ENCODE measurements at places on chromosomes 6 and 20.

DNA sequence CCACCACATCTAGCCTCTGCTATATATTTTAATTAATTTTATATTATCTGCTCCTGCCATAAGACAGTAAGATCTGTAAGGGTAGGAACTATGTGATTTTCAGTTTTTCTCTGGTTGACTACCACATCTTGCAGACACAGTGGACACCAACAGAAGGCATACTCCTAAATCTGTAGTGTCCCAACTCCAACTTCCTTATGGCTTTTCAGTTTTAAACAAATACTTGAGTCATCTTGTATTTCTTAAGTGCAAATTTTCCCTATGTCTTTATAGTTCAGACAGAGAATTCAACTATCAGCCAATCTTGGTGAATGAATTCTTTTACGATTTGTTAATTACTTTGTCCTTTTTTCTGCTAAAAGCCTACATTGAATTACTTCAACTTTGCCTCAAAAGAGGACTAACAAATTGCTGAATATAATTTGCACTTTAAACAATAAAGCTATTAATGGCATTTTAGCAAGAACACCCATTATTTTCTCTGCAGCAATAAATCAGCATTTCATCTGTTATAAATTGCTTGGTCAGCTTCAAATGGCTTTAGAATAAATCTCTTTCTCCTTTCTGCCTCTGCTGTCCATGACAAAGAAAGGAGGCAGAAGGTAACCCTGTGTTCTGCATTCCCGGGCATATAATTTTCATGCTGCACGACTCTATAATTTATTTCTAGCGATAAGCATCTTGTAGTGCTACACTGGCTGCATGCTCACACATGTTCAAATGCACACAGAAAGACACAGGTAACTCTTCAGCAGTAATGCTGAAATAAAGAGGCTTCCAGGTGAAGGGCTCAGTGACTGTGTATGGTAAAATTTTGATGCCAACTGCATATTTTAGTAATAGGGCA lies 144.8 kb downstream of the BACH2 start:
- no peak for DNase-seq

GRCh38 chr6:148223424-148223842 lies 119.2 kb upstream of the SASH1 start:
- DNase-seq = no peak

DNA sequence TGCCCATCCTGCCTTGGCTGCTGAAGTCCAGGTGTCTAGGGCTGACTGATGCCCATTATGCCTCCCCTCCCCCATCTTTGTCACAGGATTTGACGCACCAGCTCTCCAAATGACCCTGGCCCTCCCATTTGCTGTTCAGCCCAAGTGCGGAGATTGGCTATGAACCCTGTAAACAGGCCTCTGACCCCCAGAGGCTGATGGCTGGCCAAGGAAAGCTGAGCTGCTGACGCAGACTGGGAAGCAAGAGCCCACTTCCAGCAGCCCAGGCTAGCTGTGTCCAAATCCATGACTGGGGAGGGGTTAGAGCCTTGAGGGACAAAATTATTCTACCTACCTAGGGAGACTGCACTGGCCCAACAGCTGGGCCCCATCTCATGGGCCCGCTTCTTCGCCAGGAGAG lies 797 bp upstream of the GNRH2 start:
- DNase-seq = no peak

GRCh38 chr6:6781873-6782227 lies 193.3 kb downstream of the LY86 start:
- DNase-seq = no peak

GRCh38 chr20:13286607-13287006 lies 65.5 kb downstream of the ISM1 start:
- no peak for DNase-seq

- DNase-seq = no peak
Measured at GRCh38 chr6:71913444-71914234, 27.3 kb downstream of the RIMS1 start.

DNA sequence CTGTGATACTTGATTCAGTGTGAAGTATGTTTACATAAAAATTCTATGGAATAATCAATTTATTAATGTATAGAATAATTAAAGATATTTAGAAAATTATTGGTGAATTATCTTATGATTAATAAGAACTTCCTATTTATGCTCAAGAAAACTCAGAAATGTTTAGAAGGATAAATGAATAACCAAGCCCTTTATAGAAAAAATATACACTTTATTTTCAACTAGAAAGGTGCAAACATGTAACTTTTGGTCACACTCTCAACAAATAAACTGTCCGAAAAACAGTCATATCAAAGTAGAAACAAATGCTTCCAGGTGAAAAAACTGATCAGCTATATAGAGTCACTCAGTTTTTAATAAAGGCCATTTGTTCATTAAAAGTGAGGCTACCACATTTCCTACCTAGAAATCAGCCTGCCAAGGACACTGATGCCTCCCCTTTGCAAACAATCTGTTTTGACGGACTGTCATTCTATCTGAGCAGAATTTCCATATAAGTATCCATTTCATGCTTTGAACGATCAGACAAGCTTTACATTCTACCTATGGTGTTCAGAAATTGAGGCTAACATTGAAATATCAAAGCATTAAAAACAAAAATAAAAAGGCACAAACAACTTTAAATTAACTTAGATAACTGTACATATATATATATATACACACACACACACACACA lies 3.0 kb downstream of the CCN2 start:
- no peak for DNase-seq

- peak; percentile 87 for DNase-seq
Measured at GRCh38 chr6:81752084-81752920, at the start of gene TENT5A. Gene TENT5A, minus strand, starts transcription at chr6:81752681. Its CDS starts 540 bp downstream, at chr6:81752141.

GRCh38 chr6:162922563-162923166 lies 194.9 kb downstream of the PACRG start:
- no peak for DNase-seq

GRCh38 chr20:8363970-8364733 lies 232.1 kb downstream of the PLCB1 start:
- no peak for DNase-seq

DNA sequence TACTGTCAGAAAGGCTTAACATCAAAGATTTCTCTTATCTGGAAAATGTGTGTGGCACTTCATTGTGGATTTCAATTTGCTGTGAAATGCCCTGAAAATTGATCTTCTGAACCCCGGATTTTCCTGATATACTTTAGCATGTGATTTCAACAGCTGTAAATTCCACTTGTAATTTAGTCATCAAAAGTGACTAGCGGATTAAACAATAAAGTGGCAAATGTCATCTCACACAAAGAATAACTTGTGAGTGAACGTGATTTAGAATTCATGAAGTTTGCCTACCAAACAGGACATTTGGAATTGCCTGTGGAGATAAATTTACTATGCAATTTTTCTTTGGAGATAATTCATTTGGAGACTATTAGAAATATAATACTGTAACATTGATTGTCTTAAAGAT lies 601.6 kb downstream of the COL12A1 start:
- DNase-seq = no peak

DNA sequence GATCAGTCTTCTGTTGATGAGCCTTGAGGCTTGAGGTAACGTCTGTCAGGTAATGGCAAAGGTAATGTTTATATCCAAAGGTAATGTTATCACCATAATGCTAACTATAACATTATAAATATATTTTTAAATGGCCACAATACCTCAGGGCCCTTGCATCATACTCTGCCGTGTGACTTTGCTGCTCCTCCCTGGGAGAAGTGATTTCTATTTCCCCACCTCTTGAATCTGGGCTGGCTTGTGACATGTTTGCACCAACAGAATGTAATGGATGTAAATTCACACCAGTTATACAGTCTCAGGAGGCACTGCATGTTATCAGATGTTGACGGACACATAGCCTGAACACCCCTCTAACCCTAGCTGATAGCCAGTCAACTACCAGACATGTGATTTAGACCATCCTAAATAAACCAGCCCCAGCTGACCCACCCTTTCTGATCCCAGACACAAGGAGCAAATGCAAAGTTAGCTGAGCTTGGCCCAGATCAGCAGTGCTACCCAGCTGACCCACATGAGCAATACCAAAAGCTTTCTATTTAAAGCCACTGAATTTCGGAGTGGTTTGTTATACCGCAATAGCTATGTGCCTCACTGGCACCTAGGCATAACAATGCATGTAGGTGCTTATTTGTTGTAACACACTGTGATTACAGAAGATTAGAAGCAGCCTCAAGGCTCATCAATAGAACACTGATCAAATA lies 93.8 kb upstream of the SIRPA start:
- no peak for DNase-seq

- DNase-seq = no peak
Measured at GRCh38 chr6:101401171-101401570, 7.7 kb downstream of the GRIK2 start.

DNA sequence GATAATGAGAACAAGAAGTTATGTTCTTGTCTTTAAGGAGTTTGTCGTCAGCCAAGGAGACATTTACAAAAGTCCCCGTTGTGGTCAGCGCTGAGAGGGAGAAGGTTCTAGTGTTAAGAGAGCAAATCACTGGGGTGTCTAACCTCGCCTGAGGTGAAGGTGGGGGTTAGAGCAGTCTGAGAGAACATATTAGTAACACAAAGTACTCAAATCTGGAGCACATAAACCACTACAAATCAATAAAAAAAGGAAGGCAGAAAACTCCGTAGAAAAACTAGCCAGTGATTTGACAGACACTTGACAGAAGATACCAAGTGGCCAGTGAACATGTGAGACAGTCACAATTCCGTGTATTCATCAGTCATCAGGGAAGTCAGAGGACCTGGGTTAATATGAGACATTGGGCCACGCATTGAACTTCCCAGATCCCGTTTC lies 45.4 kb downstream of the CDS2 start:
- no peak for DNase-seq

DNA sequence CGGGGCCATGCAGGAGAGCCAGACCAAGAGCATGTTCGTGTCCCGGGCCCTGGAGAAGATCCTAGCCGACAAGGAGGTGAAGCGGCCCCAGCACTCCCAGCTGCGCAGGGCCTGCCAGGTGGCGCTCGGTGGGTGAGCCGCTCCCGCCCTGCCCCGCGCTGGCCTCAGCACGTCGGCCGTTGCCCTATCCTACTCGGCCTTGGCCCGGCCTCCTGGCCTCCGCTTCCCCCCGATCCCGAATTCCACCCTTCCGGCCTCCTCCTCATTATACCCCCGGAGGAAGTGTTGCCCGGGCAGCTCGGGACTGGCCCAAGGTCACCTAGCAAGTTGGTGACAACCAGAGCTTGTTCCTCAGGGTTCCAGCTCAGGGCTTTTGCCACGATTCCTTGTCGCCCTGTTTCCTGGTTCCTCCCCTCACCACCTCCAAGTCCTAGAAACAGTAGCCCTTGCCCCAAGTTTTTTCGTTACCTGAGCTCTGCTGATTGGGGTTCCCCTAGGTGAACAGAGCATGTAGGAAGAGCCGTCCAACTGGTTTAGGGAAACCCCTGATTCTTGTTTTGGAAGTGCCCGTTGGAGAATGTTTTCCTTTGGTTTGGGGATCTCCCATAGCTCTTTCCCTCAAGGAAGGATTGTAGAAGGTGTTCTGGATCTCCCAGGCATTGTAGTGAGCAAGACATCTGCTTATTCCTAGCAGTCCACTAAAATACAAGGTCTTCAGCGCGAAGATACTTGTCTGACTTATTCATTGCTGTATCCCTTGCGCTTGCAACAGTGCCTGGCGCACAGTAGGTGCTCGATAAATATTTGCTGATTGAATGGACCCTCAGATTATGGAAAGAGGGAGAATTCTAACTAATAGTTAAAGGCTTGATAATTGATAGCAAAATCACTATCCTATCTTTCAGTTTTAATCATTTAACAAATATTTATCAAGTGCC lies 641 bp downstream of the ARFGEF2 start:
- DNase-seq = no peak

DNA sequence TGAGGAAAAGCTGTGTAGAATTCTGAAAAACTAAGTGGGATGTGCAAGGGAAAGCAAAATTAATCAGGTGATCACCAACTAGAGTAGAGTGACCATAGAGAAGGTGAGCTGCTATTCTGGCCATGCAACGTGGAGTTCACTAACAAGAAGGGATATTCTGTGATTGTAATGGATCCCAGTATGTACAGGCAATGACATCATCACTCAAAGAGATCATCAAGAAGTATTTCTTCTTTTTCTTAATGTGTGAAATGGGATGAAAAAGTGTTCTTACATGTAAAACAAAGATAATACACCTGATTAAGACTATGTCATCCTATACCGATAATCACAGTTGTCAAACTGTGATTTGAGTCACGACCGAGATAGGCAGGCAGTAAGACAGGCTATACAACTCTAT lies 101.2 kb downstream of the SMPDL3A start:
- no peak for DNase-seq

DNA sequence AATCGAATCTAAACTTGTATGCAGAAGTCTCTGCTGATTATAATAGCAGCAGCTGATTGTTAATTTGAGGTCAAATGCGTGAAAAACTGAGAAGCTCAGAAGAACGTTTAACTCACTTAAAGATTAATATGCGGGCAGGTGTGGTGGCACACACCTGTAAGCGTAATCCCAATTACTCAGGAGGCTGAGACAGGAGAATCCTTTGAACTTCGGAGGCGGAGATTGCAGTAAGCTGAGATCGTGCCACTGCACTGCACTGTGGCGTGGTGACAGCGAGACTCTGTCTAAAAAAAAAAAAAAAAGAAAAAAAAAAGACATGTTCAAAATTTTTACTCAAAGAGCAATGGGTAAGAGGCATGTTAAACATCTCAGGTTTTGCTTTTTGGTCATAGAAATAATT lies 1370.8 kb downstream of the GRIK2 start:
- DNase-seq = no peak

DNA sequence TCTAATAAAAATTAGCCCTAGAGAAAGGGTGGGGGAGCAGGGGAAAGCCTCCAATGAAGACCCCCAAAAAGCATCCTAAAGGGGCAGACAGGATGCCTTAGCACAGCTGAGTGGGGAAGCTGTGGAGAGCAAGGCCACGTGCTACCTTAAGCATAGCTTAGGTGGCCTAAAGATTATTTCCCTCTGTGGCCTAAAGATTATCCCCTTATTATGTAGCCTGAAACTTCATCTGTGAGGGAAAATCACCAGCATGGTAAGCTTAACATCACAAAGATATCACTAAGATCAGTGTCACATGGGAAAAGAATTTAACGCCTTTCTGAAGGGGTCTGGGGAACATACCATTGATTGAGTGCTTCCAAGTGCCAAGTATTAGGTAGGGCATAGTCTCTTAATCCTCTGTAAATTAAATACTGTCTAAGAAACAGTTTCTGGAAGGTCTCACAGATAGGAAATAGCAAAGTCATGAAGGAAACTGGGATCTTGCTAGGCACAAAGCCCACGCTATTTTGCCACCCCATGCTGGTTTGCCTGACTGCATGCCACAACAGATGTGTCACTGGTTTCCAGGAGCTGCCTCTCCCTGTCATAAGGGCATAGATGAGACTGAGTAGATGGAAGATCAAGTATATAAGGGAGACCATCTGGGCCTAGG lies 170.0 kb downstream of the HACE1 start:
- DNase-seq = no peak

Measured in activated CD8-positive, alpha-beta memory T cell treated with anti-CD3 and anti-CD28 coated beads, Interleukin-2, amount 10 ng/mL, durations not matched to agents 7 days and 5 days (primary cell).